ENCODE measurements at places on chromosomes 5 and 9.

GRCh38 chr5:73694089-73694488 lies 68.1 kb downstream of the ARHGEF28 start:
- no peak for DNase-seq

GRCh38 chr5:132704875-132705274 lies 31.1 kb downstream of the IL4 start:
- no peak for DNase-seq

- no peak for DNase-seq
Measured at GRCh38 chr5:171676286-171676944, 109.2 kb upstream of the SMIM23 start.

DNA sequence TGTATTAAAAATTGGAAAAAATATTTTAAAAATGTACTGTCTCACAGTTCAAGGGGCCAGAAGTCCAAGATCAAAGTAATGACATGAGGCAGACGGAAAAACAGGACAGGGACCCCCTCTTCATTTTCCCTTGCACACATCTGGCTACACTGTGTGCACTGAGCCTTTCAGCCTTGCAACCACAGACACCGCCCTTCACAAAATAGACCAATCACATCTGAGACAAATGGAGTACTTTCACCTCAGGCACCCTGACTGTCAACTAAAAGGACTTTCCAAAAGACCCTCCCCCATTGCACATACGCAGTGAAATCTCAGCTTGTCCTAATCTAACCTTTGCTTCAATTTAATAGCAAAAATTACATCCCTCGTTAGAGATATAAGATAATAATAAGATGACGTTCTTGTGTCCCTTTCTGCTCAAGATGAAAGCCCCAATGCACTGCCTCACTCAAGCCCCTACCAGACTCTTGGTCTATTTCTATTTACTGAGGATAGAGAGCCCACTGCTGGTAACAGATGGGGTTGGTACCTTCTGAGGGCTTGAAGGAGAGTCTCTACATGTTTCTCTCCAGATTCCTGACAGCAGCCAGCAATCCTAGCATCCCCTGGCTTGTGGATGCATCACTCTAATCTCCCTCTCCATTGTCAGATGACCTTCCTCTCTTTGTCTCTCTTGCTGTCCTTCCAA lies 514.8 kb upstream of the ADAMTS16 start:
- DNase-seq = no peak

DNA sequence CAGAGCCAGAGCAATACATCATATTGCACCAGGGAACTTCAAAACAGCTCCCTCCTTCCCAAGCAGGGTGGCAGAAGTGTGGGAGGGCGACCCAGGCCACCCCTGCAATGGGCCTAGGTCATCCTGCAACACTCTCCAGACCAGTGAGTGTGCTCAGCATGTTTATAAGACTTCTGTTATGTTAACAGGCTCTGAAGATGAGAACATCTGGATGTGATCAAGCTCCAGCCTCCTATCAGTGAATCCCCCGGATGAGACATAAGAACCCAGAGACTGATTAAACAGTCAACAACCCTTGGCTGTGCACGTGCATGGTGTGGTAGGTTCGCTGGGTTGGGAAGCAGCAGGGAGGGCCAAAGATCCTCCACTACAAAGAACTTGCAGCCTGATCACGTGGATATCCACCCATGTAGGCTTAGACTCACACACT lies 63.3 kb downstream of the ABCA1 start:
- no peak for DNase-seq

GRCh38 chr5:158117467-158118160 lies 258.7 kb upstream of the CLINT1 start:
- DNase-seq = no peak

DNA sequence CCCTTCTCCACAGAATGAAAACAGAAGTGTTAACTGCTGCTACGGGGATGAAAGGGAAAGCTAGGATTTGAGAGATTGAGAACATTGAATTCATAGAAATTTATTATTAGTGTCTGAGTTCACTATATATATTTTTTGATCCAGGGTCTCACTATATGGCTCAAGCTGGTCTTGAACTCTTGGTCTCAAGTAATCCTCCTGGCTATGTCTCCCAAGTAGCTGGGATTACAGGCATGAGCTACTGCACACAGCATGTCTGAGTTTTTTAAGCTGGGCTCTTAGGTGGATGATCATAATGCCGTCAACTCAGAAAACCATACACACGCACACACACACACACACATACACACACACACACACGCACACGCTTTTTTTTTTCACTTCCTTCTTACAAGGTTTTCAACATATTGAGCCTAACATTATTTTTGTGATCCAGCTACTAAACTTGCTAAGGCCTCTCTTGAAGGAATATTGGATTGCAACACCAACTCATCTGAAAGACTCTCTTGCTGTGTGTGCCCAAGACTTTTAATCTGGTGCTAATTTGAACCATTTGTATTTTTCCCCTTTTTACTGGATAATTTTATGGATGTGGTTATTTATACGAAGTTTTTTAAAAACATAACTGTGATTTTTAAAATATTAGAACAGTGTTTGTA lies 1045.4 kb downstream of the DTWD2 start:
- no peak for DNase-seq

DNA sequence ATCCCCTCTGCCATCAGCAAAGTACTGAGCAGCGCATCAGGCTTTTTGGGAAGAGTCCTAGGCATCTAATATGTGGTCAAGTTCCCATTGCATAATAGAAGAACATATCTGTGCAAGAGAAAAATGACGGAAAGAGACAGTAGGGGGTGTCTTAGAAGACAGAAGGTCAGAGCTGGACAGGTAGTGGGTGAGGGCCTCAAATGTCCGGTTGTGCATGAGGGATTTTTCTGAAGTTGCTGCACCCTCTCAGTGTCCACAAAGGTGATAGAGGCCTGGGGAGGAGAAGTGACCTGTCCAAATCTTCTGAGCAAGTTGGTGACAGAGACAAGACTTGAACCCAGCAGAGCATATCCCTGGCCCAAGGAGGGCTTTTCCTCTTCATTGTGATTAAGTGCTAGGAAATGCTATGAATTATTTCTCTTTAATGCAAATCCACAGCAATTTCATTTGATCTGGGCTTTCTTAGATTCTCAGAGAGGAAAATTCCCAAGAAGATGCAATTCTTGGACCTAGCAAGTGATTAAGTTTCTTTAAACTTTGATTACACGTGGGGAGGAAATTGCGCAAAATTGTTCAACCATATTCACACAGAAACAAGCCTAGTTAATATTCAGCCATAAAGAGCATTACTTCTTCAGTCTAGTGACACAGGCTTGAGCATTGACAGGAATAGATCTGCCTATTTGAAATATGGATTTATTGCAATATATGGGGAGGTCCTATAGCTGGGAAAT lies at the start of gene OR2S2:
TSS of gene OR2S2 (minus strand) at position 51 of the 734 bp plus-strand sequence. CDS start 56 bp downstream, outside the sequence.
- DNase-seq = no peak

DNA sequence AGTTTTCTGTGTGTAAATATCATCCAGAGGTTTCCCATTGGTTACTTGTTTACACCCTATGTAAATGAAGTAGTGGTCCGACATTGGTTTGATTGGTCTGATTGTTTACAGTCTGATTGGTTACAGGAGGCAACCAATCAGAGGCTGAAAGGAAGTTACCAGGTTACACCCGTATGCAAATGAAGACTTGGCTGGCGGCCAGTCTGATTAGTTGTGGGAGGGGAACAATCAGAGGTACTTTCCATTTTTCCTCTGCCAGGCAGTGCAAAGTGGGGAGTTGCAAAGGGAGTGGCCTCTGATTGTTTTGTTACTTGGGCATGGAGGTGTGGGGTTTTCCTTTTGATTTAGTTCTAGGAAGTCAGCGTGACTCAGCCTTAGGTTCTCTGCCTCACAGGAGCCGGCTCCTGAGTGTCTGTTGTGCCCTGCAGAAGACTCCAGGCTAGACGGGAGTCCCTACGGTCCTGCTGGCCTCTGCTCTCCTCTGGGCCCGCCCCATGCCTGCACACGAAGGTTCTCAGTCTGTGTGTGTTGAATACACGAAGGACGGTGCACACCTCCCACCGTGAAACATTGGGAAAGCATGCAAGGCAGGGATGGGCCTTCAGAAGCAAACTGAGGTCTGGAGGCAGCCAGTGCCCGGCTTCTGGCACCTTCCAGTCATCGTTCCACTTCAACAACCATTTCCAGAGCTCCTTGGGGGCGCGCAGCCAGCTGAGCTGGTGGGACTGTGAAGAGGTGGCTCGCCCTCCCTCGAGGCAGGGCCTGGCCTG lies 42.9 kb downstream of the OLFM1 start:
- no peak for DNase-seq

DNA sequence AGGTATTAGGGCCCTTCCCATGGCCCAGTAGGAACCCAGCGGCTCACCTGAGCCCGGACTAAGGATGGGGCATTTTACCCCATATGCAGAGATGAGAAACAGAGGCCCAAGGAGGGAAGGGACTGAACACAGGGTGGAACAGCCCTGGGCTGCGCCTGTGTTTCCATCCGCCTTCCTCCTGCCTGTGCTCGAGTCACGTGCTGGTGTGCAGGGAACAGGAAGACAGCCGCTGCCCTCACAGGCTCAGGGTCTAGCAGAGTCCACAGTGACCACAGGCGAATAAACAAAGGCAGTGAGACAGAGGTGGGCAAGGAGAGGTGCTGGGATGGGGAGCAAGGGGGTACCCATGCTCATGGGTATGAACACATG lies 129.4 kb downstream of the C9orf50 start:
- DNase-seq = no peak

GRCh38 chr9:120839146-120839545 lies 3.6 kb downstream of the PSMD5 start:
- DNase-seq = no peak

DNA sequence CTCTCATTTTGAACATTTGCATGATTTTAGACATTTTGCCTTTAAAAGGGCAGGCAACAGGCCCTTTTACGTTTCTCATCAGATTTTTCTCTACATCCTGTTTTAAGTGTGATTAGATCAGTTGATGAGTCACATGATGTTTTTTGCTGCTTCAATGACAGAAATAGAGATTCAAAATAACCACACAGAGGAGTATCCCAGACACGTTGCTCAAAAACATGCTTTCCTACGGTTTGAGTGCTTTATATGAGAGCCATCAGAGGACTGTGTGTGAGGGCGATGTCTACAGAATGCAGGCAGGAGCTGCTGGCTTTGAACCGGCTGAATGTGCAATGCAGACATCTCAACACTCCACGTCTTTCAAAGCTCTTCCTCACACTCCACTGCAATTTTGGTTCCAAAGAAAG lies 42.1 kb downstream of the OTULIN start:
- no peak for DNase-seq

GRCh38 chr9:124257070-124257843 lies 492 bp upstream of the NEK6 start:
- DNase-seq = no peak

- peak; percentile 67 for DNase-seq
Measured at GRCh38 chr5:149002053-149002452, 60.8 kb downstream of the SH3TC2 start.

- DNase-seq = peak; percentile 94
Measured at GRCh38 chr9:34651876-34652601, at the start of gene IL11RA. Gene IL11RA, plus strand, starts transcription at chr9:34652185. Its CDS starts 3,033 bp downstream, at chr9:34655218.

GRCh38 chr9:84898188-84898587 lies 228.7 kb downstream of the NTRK2 start:
- no peak for DNase-seq

- DNase-seq = no peak
Measured at GRCh38 chr9:22044583-22044982, 35.5 kb upstream of the CDKN2B start.

- DNase-seq = no peak
Measured at GRCh38 chr5:77812926-77813589, 36.9 kb upstream of the TBCA start.

DNA sequence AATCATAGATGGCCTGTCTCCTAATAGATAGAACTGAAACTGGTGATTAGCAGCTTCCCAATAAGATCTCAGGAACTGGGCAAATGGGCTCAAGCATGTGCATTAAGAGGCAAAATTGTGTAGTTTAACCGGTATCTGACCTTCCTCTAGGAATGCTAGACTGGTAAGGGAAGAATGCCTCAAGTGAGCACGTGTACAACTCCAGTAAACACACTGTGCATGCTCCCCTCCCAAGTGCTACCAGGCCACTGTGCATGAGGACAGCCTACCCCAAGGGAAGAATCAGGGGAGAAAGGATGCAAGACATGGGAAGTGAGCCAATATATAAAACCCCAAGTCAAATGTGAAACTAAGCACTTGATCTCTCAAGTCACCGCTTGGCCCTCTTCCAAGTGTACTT lies 1157.4 kb upstream of the CDH18 start:
- DNase-seq = no peak

DNA sequence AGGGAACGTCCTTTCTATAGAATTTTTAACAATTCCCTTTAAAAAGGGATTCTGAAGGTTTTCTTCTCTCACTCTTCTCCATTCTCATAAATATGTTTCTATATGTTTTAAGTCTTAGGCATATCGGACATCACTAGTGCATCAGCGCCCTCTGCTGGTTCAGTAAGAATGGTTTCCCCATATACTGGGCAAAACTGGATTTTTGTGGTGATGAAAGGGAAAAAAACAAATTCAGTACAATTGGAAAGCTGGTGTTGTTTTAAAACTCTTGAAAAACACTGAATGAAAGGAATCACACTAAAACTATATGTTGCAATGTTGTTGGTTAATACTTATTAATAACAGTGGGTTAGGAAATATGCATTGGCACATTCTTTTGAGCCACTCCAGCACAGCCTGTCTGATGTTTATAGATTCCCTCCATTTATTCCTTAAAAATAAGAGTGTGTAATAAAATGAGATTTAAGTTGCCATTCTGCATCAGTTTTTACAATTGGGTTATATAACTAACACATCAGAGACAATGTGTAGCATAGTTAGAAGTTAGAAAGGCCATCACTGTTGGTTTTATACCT lies 15.8 kb downstream of the CWC27 start:
- DNase-seq = peak; percentile 92

GRCh38 chr9:137085920-137086530 lies 760 bp upstream of the MAN1B1 start:
- peak; percentile 26 for DNase-seq

DNA sequence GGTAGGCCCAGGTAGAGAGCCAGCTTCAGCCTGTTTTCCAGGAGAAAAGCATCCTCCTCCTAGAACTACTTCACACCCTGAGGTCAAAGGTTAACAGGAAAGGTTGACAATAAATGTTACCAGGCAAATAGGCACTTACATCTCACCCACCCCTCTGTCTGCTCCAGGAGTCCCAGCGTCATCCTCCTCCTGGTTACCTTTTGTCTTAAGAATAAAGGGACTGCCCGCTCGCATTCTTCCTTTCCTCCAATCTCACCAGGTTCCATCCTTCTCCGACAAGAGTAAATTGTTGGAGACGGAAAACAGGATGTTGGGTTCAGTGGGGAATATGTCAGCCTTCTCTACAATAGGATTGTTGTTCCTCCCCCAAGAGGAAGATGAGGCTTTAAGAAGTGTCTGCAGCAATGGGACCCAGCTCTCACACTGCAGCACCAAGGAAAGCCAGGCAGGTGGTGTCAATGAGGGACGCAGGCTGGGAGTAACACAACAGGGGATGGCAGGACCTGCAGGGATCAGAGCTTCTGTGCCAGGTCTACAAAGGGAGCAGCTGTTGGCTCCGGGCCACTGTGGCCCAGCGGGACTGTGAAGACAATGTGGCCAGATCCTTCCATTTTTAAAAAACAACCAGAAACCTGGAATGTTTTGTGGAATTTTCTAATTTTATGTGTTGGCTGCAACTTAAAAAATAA lies 29.0 kb downstream of the FAT2 start:
- no peak for DNase-seq
